IPS-NIHi11 (cell line): ENCODE measurements at places on chromosomes 1 and 21.
A peak's percentile ranks its signal among the peaks of the same experiment; 100 is the strongest.

DNA sequence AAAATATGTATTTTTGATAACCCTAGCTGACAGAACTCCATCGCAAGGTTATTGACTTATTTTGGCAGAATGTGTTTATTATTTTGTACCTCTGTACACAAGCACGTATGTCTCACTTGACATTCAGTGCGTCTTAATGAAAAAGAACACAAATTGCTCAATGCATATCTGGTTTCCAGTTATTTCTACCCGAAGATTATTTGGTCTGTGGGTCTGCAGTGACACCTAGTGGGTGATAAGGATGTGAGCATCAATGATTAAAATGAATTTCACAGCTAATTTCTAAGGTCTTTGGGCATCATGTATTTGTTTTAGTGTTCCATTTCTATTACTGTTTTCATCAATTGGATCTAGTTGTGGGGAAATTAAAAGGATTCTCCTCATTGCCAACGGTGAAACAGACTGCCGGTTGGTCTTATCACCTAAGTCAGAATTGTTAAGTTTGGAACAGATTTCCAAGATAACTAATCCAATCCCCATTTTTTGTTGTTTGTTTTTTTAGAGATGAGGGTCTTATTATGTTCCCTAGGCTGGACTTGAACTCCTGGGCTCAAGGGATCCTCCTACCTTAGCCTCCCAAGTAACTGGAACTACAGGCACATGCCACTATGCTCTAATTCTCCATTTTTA is 13.9 kb downstream of the DDX20 start:
- DNase-seq, result no peak

DNA sequence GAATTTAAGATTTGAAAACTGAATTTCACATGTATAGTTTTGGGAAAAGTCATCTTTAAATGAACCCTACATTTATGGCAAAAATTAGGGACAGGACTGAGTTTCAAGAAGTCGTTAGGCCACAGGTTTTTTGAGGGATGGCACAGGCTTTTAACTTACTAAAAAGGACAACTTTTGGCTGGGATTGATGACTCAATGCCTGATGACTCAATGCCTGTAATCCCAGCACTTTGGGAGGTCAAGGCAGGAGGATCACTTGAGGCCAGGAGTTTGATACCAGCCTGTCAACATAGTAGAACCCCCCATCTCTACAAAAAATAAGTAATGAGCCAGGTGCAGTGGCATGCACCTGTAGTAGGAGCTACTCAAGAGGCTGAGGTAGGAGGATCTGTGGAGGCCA is 15.9 kb downstream of the UCK2 start:
- DNase-seq, result no peak

DNA sequence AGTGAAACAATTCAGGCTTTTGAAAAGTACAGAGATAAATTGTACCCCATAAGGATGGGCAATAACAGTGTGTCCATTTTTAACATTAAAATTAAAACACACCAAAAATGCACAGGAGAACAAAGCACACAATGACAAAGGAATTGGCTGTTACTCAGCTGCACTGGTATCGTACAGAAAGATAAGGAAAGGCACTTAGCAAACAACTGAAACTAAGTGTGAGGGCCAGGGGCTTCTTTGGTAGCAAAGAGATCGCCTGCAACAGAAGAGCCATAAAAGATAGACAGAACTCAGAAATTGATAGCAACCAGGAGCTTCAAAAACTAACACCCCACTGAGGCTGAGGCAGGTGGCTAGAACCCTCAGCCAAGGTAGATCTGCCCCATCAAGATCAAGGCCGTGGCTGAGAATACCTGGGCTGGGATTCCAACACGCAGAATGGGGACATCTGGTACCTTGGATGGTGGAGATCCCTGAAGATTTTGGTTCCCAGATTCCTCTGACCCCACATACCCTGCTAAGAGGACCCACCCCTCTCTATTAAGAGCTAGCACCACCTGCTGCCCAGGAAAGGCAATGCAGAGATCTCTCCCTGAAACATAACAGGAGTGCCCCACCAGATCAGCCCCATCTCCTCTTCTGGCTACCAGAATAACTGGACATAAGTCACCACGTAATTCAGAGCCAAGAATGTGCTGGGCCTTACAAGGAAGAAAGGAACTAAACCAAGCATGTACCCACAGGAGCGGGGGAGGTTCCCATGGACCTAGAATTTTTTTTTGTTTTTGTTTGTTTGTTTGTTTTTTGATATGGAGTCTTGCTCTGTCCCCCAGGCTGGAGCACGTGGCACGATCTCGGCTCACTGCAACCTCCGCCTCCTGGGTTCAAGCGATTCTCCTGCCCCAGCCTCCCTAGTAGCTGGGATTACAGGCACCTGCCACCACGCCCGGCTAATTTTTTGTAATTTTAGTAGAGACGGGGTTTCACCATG is 16.2 kb downstream of the PLEKHO1 start:
- peak; percentile 79 for DNase-seq

DNA sequence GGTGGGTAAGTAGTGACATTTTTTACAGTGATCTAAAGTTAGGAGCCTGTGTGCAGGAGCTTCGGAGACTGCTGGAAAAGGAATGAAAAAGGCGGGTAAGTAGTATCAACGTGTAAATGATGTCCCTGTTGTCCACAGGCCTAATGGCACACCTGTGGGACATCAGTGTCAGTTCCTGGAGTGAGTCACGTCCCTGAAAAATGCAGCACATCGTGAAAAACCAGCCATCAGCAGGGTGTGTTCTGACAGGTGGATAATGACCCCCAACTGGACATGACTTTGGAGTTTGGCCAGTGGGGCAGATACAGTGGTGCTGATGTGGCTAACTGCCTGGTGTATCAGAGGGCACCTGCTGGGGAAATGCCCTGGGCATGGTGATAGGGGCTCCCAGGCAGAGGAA is 12.0 kb upstream of the PRDM15 start:
- DNase-seq, result no peak

DNA sequence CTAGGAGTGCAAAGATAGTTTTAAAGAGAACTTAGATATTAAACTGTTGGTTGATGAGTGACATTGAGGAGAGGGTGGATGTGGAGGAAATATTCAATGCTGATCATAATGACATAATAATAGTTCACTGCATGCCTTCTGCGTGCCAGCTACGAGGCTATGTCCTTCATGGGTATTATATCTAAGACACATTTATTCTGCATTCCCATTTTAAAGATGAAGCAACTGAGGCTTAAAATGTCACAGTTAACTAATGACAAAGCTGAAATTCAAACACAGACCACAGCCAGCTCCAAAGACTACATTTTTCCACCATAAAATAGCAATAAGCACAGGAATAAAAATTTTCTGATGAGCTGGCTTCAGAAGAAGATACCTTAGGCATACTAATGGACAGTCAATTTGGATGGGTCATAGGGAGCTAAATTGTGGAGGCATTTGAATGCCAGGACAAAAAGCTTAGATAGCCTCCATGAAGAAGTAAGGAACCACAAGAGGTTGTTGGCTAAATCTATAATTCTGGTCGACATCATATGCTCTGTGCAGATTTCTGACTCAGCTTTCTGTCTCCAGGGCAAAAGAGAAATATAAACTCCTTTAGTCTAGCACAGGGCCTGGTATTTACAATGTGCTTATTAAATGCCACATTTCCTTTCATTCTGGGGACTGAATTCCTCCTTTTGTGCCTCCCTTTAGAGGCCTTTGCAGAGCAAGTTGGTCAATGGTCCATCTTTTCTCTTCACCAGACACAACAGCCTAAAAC is 71.2 kb upstream of the NRIP1 start:
- no peak for DNase-seq

DNA sequence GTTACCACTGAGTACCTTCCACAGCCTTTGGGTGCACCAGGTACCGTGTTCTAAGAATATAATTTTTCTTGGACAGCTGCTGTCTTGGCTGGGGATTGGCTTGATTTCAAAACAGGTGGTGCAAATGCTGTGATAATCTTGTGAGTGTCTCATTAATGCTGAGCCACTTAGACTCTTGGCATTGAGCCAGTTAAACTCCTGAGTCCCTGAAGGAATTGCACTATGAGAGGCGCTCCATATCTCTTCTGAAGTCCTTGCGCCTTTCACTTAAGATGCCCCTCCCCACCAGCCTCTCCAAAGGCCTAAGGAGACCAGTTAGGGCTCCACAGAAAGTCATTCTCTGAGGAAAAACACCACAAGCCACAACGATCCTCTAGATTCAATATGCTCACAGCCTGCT is 51.0 kb downstream of the BACH1 start:
- DNase-seq, result no peak

GRCh38 chr1:226496453-226497015 is 52.0 kb upstream of the STUM start:
- no peak for DNase-seq

DNA sequence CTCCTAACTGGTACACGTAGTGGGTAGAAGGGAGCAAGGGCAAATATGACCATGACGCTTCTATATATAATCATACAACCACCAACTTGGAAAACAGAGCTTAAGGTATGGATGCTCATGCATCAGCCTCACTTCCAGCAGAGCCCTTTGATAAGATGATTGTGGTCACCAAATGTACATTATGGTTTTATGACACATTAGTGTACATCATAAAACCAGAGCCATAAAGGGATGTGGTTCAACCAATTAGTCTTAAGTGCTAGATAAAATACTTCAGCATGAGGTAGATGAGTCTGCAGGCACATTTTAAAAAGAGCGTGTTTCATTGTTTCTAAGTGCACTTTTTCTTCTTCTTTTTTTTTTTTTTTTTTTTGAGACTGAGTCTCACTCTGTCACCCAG is 43.7 kb downstream of the NIBAN1 start:
- DNase-seq, result no peak

DNA sequence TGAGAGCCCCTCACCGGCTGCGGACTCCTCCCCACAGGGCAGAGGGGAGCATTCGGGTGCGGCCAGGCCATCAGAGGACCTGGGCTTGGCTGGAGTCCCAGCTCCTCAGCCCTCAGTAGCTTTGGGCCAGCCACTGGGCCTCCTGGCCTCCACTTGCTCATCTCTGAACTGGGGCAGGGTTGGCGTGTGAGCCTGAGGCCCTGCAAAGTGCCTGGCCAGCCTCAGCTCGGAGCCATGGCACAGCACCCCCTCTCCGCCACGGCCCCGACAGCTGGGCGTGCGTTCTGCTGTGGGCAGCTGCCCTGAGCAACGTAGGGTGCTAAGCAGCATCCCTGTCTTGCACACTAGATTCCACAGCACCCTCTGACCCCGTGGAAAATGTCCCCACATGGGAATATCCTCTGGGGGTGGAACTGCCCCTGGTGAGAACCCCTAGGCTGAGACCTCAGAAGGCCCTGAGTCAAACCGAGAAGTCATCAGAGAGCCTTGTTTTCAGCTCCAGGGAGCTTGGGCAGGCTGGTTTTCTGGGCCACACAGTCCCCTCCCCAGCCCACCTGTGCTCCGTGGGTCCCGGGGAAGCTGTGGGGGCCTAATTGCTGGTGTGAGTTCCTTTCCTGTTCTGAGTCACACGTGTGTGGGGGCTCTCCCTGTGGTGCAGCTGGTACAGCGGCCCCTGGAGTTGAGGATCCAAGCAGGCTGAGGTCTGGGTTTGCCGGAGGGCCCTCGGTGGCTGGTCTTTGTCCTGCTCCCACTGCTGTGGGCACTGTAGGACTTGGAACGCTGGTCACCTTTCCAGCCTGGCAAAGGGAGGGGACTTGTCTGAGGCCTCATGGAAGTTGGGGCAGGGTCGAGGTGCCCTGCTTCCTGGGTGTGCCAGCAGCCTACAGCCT is 24.5 kb downstream of the TP73 start:
- DNase-seq, result no peak

- DNase-seq, result no peak
Observed at GRCh38 chr1:27603309-27603680, 649 bp downstream of the AHDC1 start.

DNA sequence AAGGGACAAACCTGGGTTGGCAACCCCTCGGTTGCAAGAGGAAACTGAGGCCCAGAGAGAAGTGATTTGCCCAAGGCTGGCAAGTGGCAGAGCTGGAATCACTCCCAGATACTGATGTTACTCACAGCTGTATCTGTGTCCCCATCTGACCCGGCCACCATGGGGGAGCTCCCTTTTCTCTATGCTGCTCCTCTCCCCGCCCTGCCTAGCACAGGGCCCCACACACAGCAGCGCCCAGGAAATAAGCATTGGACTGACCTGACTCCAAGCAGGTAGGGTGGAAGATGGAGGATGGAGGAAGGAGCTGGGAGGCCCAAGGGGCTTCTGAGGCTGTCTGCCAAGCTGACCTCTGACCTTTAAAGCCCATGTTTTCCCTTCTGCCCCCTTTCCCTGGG is 3.0 kb upstream of the FBLIM1 start:
- DNase-seq, result no peak

GRCh38 chr1:184408580-184408979 is 21.8 kb downstream of the C1orf21 start:
- no peak for DNase-seq

- no peak for DNase-seq
Observed at GRCh38 chr1:93588206-93588605, 93.4 kb downstream of the BCAR3 start.

GRCh38 chr1:82001345-82001744 is 200.6 kb downstream of the ADGRL2 start:
- peak; percentile 13 for DNase-seq

DNA sequence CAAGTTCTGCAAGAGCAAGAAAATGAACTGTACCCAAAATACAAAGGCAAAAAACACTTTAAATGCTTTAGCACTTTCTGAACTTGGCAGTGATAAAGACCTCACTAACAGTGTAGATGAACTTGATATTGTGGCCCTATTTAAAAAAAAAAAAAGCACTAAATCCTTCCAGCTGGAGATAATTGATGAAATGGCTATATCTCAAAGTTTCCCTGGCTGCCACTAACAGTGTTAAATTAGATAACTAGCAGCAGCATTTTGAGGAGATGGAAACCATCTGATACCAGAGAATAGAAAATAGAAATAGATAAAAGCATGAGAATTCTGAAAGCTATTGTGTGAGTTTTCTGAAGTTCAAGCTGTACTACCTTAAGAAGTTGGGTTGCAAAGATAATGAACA is 317.2 kb downstream of the RWDD3 start:
- DNase-seq, result no peak

DNA sequence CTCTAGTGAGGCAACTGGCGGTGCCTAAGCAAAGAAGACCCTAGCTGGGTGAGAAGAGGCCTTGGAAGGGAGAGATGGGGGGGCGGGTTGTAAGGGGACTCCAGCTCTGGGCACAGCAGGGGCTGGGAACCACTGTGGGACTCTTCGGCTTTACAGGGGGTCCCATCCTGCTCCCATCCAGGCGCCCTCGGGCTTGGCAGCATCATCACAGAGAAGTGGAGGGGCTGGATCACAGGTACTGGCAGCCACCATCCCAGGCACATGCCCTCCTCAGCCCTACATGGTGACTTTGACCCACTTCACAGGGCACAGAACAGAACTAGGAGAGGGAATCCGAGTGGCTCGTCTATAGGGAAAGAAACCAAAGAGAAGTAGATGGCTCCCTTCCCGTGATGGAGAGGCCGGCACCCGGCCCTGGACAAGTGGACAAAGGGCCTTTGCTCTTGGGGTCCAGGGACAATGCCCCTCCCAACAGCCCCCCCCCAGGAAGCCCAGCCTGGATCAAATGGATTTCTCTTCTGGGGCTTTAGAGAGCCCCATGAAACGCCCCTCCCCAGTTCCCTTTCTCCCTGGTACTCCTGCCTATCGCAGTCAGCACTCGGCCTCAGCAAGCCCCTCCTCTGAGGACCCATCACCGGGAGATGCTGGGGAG is 54.0 kb upstream of the ECE1 start:
- no peak for DNase-seq
